ENCODE measurements at places on chromosomes 16 and 17. TPM values are rescaled to one million over a fixed set of nuclear protein-coding genes. Genes with fewer than 3 reads are reported as not detected.

FHOD1 gene
- 33.4 TPM for polyA plus RNA-seq

CMTM4 gene
- polyA plus RNA-seq: 67.3 TPM

SPIRE2 gene
- 11.0 TPM for polyA plus RNA-seq

RPRML gene
- polyA plus RNA-seq: not detected

MIF4GD gene
- 24.6 TPM for polyA plus RNA-seq

DNA sequence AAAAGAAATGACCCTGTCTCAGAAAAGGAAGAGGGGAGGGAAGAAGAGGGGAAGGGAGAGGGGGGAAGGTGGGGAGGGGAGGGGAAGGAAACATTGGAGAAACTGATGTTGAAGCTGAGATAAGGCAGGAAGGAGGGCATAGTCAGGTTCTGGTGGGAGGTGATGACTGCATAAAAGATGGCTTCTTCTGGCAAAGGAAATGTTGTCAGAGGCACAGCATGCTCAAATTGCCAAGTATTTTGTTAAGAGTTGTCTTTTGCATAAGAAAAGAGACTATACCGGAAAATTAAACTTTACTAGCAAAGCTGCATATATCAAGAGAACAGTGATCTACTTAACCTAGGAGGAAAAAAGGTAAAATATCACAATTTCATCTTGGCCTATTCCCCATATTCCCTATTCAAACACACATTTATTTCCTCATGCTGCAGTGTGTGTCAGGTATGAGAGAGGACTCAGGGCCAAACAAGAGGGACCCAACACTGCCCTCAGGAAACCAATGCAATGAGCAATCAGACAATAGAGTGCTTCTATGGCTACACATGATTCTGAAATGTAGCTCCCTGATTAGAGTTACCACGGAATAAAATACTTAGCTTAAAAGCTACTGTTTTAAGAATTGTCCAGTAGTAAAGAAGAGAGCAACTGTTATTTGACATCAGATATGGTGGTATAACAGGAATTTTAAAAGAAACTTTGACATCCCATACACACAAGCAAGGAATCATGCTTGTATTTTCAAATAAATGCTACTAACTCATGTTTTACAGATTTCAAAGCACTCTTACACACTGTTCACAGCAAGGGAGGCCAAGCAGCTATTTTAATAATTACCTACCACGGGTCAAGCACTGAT is 80.9 kb downstream of the PARN start:
- no peak for DNase-seq

DNA sequence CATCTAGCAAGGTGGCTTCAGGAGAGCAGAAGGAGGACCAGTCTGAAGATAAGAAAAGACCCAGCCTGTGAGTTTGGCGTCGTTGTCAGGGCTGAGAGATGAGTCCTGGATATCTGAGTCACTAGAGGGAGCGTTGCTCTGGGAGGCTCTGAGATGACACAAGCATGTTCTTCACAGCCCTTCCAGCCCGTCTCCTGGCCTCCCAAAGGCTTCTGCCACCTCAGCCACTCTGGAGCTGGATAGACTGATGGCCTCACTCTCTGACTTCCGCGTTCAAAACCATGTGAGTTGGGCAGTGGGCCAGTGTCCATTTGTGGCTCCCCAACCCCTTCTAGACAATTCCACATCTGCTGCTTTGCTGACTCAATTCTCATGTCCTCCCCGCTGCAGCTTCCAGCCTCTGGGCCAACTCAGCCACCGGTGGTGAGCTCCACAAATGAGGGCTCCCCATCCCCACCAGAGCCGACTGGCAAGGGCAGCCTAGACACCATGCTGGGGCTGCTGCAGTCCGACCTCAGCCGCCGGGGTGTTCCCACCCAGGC is 2.3 kb downstream of the TGFB1I1 start:
- DNase-seq: no peak

DNA sequence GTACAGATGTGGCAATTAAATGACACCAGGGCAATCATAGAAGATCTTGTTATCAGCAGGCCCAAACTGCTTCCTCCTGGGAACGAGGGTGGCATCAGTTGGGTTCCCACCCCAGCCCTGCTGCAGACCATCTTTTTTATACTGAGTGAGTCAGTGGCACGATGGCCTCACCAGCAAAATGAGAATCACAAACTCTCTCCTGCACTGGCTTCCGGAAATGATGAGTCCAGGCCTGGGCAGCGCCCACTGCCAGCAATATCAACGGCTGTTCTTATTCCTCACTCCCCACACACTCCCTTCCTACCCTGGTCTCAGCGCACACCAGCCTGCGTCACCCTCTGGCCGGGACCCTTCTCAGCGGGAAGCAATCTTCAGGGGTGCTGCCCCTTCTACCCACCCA is 340.3 kb downstream of the FOXL1 start:
- DNase-seq: no peak

- no peak for DNase-seq
Observed at GRCh38 chr17:79984877-79985276, 50.8 kb downstream of the TBC1D16 start.

- DNase-seq: no peak
Observed at GRCh38 chr16:79899316-79899715, 298.8 kb upstream of the MAF start.

DNA sequence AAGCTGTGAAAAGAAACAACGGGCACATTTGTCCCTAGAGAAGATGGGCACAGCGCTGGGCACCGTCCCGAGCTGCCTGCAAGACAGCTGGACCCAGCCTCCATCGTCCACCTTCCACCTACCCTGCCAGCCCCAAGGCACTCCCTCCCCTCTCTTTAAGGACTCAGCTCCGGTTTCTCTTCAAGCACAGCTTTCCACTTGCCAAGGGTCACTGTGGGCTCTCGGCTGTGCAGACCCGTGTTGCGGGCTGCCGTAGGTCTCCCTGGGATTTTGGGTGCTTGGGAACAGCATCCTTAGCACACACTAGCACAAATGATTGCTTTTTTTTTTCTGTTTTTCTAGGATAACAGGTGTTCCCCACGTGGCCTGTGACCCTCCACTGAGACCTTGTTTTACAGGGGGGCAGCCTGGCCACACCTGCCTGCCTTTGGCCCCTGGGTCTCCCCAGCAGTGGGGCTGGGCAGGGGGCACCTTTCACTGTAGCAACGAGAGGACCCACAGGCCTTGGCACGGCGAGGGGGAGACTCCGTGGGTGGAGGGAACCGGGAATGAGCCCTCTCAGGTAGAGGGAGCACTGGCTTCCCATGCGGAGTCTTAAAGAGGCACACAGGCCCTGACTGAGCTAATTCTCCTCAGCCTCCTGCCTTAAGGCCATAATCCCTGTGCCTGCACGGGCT is 1.4 kb downstream of the CHMP6 start:
- no peak for DNase-seq

DNA sequence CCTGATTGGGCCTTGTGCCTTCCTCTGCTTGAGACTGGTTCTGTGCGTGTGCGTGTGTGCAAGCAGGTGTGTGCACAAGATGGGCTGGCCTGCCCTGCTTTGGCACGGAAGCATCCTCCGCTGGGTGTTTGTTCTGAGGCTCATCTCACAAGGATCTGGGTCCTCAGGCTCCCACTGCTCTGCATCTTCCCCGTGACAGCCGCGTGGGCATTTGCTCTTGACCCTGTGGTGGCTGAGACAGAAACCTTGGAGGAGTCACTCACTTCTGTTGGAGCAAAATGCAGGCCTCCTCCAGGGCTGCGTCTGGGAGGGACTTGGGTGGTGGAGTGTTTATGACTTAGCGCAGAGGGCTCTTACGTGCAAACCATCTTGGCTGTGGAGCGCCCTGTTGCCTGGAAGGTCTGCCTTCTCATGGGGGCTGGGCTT is 119.2 kb downstream of the RPTOR start:
- DNase-seq: no peak
